ENCODE measurements at places on chromosomes 3 and 15. TPM values are rescaled to one million over a fixed set of nuclear protein-coding genes. Genes with fewer than 3 reads are reported as not detected.

The ATP8B4 gene
- total RNA-seq: 0.25 TPM

DNA sequence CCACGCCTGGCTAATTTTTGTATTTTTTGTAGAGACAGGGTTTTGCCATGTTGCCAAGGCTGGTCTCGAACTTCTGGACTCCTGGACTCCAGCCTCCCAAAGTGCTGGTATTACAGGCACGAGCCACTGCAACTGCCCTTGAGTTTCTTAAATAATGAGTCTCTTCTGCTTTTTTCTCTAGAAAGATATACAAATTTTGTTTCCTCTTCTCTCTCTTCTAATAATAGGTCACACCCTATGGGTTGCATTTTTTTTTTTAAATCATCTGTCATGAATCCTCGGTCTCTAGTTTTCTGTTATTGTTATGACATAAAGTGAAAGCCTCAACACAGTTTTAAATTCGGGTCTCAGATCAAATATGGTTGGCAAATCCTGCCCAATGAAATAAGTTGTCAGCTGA is 111.2 kb downstream of the IL12A start:
- no peak for DNase-seq

GRCh38 chr15:50077176-50077575 is 41.9 kb downstream of the ATP8B4 start:
- DNase-seq: no peak

DNA sequence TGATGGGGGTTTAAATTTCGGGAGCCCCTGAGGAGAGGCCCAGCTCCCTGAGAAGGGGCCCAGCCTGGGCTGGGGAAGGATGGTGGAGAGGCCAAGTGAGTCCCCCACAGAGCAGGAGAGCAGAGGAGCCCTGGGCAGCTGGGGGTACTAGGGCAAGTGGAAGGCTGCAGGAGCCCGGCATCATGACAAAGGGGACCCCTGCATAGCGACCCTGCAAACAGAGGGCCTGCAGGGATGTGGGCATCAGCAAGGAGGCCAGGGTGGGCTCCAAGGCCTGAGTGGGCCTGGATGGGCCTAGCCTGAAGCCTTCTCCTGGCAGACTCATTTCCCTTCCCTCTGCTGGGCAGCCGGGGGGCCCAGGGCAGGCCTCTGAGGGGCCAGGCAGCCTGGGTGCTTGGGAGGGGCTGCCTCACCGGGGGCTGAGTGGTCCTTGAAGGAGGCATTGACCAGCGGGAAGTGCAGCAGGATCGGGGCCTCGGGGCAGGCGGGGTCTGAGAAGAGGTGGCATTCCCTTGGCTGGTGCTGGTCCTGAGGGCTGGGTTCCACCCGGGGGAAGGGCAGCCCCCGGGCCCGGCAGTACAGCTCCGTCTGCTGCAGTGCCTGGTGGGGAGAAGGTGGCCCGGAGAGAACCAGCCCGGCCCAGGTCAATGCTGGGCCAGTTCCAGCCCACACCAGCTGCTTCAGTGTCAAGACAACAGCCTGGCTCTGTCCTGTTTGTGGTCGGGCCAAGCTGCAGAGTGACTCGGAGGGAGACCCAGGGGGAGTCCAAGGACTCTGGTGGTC is 24.7 kb downstream of the PLA2G4D start:
- no peak for DNase-seq

GRCh38 chr3:131503320-131503635 is 507 bp upstream of the MRPL3 start:
- DNase-seq: no peak

Data from HCT116 (cell line).